ENCODE measurements at places on chromosomes 5 and 9.

DNA sequence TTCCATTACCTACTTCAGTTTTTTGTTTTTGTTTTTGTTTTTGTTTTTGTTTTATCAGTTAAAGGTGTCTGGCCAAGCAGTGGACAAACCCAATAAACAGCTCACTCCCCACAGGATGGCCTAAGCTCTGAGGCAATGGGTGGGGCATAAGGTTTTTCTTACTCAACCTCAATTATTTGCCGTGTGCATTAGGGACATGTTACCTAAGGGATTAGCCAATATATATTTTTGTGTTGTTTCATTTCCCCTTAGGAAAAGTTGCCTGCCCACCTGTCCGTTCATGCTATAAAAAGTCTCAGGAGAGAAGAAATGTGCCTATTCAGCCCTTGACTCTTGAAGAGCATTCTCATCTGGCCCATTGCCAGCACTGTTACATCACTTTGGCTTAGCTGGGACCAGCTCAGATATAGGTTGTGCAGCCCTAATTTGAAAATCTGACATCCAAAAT is 7.3 kb downstream of the SH3RF2 start:
- no peak for DNase-seq

- no peak for DNase-seq
These were observed 17.3 kb upstream of the CCNB1 start for GRCh38 chr5:69149676-69150010.

DNA sequence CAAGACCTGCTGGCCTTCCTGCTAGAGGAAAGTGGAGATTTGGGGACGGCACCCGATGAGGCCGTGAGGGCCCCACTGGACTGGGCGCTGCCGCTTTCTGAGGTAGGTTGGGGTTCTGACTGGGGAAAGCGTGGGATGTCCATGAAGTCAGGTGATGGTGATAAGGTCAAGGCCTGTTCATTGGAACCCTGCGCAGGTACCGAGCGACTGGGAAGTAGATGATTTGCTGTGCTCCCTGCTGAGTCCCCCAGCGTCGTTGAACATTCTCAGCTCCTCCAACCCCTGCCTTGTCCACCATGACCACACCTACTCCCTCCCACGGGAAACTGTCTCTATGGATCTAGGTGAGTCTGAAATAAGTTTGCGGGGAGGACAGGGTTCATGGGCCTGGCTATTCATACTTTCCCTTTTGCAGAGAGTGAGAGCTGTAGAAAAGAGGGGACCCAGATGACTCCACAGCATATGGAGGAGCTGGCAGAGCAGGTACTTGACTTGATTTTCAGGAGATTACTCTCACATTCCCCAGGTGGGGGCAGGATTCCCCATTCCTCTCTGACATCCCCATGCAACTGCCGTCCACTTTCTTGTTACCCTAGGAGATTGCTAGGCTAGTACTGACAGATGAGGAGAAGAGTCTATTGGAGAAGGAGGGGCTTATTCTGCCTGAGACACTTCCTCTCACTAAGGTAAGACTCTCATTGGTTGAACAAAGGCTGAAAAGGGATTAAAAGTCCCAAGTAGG is 505 bp downstream of the CREB3 start:
- DNase-seq, result no peak

GRCh38 chr9:127424676-127424999 is 456 bp downstream of the ZNF79 start:
- no peak for DNase-seq

GRCh38 chr9:113772121-113772810 is 103.8 kb upstream of the ZNF618 start:
- DNase-seq, result peak; percentile 35

DNA sequence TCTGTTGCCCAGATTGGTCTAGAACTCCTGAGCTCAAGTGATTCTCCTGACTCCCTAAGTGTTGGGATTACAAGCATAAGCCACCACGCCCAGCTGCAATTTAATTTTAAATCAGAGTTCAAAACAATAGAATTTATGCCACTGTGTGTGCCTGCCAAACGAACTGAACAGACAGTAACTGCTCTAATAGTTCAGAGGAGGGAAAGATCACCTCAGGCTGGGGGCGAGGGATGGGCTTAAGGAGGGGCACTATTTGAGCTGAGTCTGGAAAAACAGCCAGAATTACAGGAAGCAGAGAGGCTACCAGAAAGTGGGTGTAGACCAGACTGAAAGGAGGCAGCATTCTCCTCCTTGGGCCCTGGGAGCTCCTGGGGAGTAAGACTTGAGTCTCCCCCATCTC is 12.2 kb downstream of the NOL6 start:
- DNase-seq, result no peak

- no peak for DNase-seq
These were observed 162.5 kb downstream of the ELAVL2 start for GRCh38 chr9:23663536-23663935.

- no peak for DNase-seq
These were observed 17.5 kb downstream of the ABO start for GRCh38 chr9:133257465-133257956.

DNA sequence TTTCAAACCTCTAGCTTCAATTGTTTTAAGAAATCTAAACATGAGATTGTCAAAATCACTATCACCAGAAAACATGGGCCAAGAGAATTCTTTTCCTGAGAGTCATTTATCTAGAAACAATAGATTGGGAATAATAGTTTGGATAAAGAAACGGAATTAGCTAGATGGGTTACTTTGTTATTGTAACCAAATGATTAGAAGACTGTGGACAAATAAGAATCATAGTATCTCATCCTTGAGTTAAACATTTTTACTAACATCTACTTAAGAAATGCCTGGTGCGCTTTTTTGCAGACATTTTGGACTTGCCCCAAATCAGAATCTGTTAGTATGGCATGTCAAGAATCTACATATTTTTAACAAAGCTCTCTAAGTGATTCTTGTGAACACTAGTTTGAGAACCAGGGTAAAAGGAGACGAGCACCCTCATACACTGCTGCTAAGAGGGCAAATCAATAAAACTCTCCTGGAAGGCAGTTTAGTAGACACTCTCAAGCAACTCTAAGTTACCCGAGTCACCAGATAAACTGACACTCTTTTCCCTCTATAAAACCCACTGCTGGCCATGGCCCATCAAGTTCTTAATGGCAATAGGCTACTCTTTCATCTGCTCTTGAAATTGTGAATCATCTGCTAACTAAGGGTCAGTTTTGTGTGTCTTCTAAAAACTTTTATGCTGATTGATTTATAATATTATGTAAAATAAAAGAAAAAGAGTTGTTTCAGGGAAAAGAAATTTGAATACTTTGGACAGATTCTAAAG is 39.1 kb downstream of the TPD52L3 start:
- no peak for DNase-seq

DNA sequence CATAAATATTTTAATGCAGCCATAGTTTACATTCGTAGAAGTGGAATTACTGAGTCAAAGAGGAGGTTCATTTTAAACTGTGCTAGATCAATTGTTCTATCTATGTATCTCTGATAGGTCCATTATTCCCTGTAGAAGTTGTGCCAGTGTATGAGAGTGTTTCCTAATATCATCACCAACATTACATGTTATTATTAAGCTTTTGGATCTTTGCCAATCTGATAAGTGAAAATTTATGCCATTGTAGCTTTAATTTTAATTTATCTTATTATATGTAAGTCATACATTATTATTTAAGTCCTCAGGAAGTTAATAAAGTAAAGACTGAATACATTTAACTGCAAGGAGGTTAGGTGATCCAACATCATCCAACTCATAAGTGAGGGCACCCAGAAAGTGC is 10.9 kb upstream of the GAS1 start:
- DNase-seq, result no peak

DNA sequence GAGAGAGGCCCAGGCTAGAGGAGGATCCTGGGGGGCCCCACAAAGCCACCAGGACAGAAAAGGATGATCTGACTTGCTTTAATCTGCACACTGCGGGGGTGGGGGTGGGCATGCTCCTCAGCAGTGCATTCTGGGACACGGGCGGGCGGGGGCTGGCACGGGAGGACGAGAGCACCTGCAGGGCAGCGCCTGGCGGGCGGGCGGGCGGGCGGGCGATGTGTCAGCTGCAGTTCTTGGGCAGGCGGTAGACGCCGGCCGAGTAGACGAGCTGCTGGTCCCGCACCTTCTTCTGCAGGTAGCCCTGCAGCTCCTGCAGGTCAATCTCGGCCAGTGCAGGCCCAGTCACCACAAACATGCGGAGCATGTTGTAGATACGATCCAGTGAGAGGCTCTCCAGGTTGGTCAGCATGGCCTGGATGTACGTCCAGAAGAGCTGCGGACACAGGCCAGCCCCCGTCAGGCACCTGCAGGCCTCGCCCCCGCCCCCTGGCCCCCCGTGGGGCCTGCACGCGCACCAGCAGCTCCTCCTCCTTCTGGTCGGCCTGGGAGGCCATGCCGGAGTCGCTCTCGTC is 3.0 kb upstream of the TMEM210 start:
- DNase-seq, result no peak

DNA sequence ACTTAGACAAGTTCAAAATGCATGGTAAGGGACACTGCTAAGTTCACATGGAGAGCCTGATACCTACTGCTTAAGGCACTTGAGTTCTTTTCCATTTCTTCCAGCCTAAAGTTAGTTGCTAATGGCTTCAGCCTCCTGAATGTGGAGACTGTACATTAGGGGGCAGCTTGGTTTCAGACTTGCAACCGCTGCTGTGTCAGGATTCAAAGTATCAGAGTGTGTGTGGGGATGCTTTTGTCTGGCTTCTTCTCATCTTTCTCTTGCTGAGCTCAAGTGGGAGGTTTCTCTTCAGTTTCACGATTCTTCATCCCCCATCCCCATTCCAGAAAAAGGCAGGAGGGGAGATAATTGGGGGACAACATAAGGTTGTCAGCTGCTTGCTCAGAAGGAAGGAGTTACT is 49.4 kb downstream of the ATP10B start:
- no peak for DNase-seq

DNA sequence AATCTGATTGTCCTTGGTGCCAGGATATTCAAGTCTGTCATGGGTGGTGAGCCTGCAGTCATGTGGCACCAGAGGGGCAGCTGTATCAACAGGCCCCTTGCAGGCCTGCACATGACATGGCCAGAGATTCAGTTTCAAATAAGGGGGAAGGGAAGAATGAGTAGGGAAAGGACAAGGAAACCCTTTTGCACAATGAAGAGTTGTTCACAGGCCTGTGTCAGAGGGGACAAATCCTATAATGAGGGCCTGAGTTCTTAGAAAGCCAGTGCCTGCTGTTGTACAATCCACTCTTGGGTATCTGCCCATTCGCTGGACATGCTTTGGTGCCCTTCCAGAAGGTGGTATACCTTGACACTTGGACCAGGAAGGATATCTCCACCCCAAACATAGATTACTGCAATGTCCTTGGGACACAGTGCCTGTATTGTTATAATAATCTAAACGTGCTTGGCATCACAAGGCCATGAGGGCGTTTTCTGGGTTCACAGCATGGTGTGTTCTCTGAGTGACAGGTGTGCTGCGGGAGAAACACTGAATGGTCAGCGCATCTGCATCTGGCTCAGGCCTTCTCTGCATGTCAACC is 1.9 kb upstream of the TMEM171 start:
- DNase-seq, result no peak
